ENCODE measurements at places on chromosomes 16 and 17. TPM values are rescaled to one million over a fixed set of nuclear protein-coding genes. Genes with fewer than 3 reads are reported as not detected.

- no peak for DNase-seq
Observed at GRCh38 chr17:5541610-5542202, 42.6 kb downstream of the NLRP1 start.

CCL23 gene
- not detected for total RNA-seq

DNA sequence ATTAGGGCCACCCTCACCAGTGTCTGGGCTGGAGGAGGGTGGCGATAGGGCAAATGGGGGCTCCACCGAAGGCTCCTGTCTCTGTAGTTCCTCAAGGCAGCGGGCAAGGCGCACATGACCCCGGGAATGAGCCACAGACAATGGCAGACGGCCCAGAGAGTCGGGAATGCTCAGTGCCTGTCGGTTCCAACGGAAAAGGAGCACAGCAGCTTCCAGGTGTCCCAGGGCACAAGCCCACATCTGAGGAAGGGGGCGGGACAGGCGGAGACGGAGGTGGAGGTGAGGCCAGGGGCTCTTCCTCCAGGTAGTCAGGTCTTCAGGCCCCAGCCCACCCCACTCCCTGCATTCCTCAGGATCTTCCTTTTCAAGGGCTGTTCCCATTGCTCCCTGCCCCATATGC lies 5.1 kb upstream of the SPAG7 start:
- no peak for DNase-seq

C16orf74 gene
- total RNA-seq: 5.4 TPM

- DNase-seq: no peak
Observed at GRCh38 chr16:86771506-86772460, 193.4 kb downstream of the FOXL1 start.
